T-cell (primary cell): ENCODE measurements at places on chromosomes 16 and 17. TPM values are rescaled to one million over a fixed set of nuclear protein-coding genes. Genes with fewer than 3 reads are reported as not detected.

HOXB9 gene
- 0.43 TPM for total RNA-seq

ALOXE3 gene
- 0.13 TPM for total RNA-seq

OTOP3 gene
- not detected for total RNA-seq

OTOP2 gene
- not detected for total RNA-seq

DNA sequence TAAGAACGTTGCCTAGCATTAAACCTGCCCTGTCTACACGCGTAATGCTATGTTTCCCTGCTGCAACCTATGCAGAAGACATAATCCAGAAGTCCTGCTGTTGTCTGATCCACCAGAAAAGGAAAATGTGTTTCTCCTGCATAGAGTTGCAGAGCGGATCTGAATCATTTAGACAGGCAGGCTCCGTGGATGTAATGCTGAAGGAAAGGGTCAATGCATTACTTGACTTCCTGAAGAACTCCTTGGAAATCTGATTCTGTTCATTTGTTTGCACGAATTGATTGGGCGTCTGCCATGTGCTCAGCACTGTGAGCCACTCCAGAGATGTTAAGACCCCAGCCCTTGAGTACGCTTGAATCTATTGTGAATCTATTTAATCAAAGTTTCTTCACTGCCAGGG, 83.4 kb downstream of the FOXL1 start:
- H3K4me3 ChIP-seq, result no peak overlapping the region
- peaks cover 13% of the 10 kb centered on the region for H3K4me1 ChIP-seq
- H3K27me3 ChIP-seq, result peaks cover 8% of the 10 kb centered on the region
- H3K36me3 ChIP-seq, result no peaks in the 10 kb centered on the region

DNA sequence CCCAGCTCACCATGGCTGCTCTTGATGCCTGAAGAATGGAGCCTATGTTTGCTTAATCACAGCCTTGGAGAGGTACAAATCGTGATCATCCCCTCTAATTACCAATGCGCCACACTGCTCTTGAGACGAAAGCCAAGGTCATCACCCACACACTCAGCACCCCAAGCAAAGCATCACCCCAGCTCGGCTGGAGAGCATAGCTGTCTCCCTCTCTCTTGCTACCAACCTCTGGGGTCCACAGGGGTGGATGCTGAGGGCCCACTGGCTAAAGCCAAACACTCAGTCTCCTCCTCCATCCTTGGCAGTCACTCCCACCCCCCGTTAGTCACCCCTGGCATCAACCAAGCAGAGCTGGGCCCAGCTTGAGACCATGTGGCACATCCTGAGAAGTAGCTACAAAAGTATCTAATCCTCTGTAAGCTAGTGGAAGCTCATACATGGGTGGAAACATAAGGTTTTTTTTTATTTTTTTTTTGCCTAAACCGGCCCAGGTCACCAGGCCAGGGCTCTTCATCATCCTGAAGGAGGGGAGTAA, 44.8 kb downstream of the PIMREG start:
- H3K27me3 ChIP-seq, result no peaks in the 10 kb centered on the region
- no peaks in the 10 kb centered on the region for H3K36me3 ChIP-seq
- no peaks in the 10 kb centered on the region for H3K4me1 ChIP-seq
- no peak overlapping the region for H3K4me3 ChIP-seq

DNA sequence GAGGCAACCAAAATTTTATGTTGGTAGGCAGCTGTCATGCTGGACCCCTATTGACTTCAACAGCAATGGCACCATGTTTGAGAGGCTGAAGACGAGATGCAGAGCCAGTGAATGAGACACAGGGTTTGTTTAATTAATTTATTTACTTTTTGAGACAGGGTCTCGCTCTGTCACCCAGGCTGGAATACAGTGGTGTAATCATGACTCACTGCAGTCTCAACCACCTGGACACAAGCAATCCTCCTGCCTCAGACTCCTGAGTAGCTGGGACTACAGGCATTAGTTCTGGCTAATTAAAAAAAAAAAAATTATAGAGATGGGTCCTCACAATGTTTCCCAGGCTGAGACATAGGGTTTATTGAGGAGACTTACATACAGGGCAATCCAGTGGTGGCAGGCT, 36.2 kb upstream of the PPM1D start:
- H3K4me3 ChIP-seq, result no peak overlapping the region
- no peak for DNase-seq
- no peak overlapping the region for H3K27ac ChIP-seq
- H3K4me1 ChIP-seq, result no peaks in the 10 kb centered on the region
- H3K27me3 ChIP-seq, result no peaks in the 10 kb centered on the region

- no peaks in the 10 kb centered on the region for H3K27me3 ChIP-seq
- no peak for DNase-seq
- H3K27ac ChIP-seq, result no peak overlapping the region
- H3K4me1 ChIP-seq, result no peaks in the 10 kb centered on the region
Measured at GRCh38 chr17:30395398-30396022, 16.8 kb downstream of the CPD start.
